ENCODE measurements at places on chromosomes 6 and 20.
A peak's percentile ranks its signal among the peaks of the same experiment; 100 is the strongest.

GRCh38 chr20:16013631-16014030 is 559.6 kb downstream of the KIF16B start:
- no peak for DNase-seq

DNA sequence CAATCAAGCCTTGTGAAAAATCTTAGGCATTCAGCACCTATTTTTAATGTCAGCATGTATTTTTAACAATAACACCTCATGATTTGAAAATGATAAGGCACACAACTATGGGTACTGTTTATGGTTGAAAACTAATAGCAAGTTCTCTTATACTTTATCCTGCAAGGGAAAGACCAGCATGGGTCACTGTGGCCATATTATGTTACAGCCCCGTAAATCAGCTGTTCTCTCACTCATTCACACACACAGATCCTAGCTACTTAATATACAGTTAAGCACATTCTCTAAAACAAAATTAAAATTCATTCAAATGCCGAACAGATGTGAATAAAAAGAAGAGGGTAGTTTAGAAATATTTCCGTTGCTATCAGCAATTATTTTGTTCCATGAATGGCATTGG is 224.4 kb downstream of the OGFRL1 start:
- DNase-seq = no peak

GRCh38 chr20:38001981-38002380 is 31.3 kb downstream of the TTI1 start:
- no peak for DNase-seq

GRCh38 chr6:130839379-130839778 is 12.2 kb downstream of the SMLR1 start:
- DNase-seq = no peak

DNA sequence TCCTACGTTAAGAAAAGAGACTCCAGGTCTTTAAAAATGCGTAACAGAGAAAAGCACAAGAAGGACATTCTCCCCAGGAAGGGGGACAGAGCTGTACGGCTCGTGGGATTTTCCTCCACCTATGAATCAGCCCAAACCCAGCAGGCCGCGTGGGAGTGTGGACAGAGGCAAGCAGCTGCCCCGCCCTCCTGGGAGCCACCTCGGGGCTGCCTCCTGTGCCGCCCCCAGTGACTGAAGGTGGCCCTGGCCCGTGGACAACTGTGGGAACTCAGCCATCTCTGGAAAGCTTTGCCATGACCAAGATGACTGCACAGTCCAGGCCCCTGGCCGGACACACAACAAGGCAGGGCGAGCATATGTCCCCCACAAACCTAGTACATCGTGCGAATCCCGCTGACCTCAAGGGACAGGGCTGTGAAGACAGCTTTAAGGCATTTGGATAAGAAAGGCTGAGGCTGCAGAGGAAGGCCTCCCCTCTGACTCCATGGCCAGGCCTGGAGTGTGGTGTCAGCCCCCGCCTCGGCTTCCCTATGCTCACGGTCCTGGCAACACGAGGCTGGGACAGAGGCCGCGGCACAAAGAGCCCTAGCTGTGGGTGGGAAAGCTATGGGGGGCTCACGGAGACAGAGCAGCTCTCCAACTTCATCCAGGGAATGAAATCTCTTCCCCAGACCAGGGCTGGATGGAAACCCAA is 26.9 kb downstream of the PXDC1 start:
- no peak for DNase-seq

GRCh38 chr20:60046011-60046413 is 87.8 kb downstream of the CDH26 start:
- no peak for DNase-seq

- DNase-seq = no peak
These were observed 2.0 kb upstream of the STMN3 start for GRCh38 chr20:63655249-63655648.

GRCh38 chr6:52500238-52501129 is 76.4 kb downstream of the TRAM2 start:
- no peak for DNase-seq

GRCh38 chr6:54907355-54907754 is 60.8 kb downstream of the FAM83B start:
- no peak for DNase-seq

DNA sequence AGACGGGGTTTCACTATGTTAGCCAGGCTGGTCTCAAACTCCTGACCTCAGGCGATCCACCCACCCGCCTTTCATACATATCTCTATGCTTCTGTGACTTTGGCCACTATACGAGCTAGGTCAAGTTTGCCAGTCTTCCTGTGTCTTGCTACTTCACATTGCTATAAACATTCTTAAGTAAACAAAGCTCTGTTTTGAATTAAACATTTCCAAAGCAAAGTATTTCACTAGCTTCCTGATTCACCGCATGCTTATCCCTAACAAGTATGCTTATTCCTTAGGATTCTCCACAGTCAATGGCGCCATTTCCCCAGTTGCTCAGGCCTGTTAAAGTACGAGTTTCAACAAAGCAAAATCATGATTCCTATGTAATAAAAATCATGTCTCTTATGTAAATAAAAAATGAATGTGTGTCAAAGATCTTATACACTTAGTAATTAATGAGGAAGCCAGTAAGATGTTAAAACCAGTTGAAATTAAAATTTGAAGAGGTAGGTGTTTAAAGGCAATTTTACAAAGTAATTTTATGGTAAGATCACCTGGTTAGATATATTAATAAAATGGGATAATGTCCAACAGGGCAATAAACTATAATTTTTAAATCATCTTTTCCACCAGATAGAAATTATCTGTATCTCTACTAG is 88.5 kb downstream of the PRKN start:
- no peak for DNase-seq

- DNase-seq = peak; percentile 33
These were observed 9.5 kb upstream of the PARD6B start for GRCh38 chr20:50721881-50722281.

- no peak for DNase-seq
These were observed 111.9 kb downstream of the ARMC2 start for GRCh38 chr6:108959972-108960582.

DNA sequence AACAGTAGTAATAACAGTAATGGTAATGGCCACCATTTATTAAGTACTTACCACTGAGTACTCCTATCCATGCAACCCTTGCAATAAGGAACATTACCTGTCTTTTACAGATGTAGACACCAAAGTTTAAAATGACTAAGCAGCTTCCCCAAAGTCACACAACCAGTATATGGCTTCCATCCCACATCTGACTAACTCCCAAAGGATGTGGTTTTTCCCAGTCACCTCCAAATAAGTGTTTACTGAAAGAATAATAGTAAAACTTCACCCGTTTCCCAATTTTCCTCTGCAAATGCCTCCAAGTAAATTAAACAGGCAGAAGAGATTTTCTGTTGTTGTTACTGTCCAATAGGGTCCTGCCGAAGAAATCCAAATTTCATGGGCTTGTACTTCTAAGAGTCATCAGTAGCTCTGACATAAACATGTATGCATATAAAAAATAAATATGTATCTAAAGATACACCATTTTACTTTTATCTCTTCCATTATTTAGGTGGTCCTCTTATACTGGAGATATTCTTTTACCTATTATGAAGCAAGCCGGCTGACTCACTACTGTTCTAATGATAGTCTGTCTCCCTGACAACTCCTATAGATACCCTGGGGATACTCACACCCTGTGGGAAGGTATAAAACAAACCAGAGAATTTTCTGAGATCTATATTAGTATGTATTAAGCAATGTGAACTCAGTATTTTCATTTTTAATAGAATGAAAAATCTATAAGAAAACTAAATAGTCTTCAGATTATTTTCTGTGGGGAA is 77.9 kb upstream of the ID4 start:
- peak; percentile 77 for DNase-seq

GRCh38 chr20:8152847-8153246 is 20.8 kb downstream of the PLCB1 start:
- DNase-seq = no peak

DNA sequence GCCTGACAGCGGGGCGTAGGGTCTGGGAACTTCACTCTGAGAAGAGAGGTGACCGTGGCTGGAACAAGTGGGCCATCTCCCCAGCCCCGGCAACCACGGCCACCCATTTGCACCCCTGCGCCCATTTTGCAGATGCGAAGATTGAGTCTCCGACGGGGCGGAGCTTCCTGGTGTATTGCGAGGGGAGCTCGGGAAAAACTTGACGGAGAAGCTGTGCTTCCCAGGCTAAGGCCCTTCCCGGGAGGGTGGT is 653 bp downstream of the ZNF335 start:
- no peak for DNase-seq

DNA sequence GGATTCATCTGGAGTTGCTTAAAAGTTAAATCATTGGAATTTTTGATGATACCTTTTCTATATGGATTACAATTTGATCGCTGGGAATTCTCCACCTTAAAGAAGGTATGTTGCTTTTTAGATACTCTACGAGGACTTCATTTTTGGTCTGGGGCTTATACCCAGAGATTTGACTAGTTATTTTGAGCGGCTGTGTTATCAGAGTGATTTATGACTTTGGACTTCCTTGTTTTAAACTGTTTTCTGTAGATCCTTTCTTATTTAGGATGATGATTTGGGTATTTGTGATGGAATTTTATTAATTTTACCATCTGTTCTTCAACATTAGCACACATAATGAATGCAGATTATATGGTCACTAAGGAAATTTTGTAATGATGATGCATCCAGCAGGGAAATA is 75.2 kb downstream of the SOX4 start:
- no peak for DNase-seq

DNA sequence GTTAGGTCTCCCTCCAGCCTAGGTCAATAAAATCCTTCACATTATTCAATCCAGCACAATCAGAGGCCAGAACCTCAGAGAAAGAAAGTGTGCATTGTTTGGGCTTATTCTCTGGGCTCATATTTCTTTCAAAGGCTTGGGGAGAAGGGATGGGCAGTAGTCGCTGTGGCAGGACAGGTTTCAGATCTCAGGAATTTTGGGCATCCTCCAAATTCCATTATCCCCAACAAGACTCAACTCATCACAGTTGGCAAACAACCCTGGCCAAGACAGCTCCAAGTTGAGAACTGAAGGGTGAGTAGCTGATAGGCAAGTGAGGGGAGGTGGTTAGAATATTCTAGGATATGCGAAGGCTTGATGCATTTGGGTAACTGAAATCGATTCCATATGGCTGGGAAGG is 27.2 kb upstream of the CHD6 start:
- DNase-seq = no peak

DNA sequence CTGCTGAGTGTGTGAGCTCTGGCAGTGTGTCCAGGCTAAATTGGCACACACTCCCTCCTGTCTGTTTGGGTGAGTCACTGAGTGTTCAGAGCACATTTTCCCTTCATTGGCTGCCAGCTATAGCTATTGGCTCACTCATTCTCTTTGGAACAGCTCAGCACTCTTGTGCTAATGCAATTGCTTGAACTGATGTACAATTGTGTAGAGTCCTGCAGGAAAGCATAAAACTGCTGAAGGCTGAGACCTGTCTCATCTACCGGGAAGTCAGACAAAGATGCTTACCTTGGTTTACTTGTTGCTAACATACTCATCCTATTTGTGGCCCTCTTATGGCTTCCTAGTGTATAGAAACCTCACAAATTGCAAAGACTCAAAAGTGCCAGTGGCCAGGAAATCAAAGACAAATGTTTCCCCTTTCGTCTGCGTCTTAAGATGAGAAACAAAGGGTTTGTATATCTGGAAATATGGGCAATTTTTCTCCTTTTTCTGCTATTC is 351.0 kb downstream of the BCKDHB start:
- DNase-seq = peak; percentile 86

DNA sequence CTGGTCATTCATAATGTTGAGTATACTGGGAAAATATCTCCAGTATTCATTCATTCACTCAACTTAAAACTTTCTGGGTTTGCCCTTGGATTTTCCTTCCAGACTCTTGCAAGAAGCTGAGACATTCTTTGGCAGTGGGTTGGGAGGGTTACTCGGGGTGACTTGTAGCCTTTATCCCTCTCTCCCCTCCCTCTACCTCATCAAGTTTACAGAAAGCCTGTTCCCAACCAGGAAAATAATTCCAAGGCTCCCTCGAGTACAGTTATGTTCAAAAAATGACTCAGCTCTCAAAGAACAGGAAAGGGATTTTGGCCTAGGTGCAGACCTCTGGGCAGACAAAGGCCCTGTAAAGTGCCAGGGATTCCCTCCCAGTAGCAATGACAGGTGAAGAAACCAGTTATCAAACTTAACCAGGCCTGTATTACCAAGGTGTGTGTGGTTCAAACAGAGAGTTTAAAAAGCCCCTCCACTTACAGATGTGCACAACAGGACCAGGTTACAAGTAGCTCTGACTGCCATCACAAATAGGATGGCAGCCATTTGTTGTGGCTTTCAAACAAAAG is 22.2 kb downstream of the FKBP1A start:
- no peak for DNase-seq

DNA sequence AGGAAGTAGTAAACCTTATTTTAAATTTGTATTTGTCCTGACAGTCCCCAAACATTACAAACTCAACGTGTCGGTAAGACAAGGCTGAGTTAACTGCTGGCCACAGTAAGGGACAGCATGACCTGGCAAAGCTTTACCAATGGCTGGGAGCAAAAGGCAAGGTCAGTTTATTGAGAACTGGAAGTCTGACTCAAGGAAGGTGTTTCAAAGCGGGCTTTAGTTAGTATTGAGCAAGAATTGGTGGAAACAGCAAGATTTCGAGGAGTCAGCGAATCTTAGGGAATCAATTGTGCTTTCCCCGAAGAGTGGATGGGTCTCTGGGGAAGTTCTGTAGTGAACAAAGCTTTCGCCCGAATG is 885 bp upstream of the GZF1 start:
- peak; percentile 28 for DNase-seq

DNA sequence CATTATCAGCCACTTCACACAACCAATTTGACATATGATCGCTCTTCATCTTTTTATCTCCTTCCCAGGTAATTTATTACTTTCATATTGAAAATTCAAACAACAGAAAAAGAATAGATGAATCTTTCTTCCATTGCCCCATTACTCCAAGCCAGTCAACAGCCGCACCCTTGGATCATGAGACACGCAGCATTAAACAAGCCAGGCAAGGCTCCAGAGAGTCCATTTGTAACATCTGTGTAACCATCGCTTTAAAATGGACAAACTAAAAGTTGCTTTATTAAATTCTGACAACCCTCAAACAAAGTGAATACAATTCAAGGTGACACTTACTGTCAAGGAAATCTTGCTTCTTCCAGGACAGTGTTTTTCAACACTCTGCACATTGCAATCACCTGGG is 200.3 kb downstream of the EPM2A start:
- no peak for DNase-seq

DNA sequence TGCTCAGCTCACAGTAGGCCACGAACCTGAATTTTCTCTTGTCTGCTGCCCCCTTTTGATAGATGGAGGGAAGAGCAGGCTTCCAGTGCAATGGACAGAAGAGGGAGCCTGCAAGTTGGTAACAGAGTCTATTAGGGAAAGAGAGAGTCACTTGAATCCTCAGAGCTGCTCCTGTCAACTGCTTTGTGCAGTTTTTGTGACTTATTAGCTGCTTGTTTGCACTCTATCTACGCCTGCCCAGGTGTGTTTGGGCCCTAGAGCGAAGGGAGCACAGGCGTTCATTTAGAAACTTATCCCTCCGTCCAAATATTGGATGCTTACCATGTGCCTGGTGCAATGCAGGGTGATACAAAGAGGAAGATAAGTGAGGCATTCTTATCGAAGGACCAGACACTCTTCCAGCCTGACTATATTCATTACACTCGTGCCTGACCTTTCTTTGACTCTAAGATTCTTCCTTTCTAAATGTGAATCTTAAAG is 11.6 kb upstream of the SLC2A12 start:
- peak; percentile 88 for DNase-seq
